Activated CD4-positive, alpha-beta memory T cell treated with anti-CD3 and anti-CD28 coated beads for 36 hours (primary cell): ENCODE measurements at places on chromosomes 5 and 9.

GRCh38 chr5:150325426-150325825 is 22.7 kb upstream of the ARSI start:
- H3K27ac ChIP-seq: no peak overlapping the region
- peaks cover 4% of the 10 kb centered on the region for H3K4me1 ChIP-seq
- H3K27me3 ChIP-seq: no peaks in the 10 kb centered on the region
- no peaks in the 10 kb centered on the region for H3K36me3 ChIP-seq

DNA sequence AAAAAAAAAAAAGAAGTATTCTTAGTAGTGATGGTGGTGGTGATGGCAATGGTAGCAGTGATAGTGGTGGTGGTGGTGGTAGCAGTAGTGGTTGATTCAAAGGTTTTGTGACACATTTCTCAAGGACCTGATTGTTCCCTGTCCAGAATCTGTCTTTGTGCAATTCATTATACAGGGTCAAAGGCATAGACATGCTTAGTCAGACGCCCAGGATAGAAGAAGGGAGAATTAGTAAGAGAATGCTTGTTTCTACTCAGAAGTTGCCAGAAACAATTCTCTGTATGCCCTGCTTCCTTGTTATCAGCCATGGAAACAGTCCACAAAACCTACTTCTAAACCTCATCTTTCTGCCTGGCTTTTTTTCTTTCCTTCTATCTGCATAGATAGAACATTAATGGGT is 89.4 kb downstream of the SLC44A1 start:
- H3K4me3 ChIP-seq: no peak overlapping the region
- DNase-seq: no peak
- no peak overlapping the region for H3K27ac ChIP-seq
- peaks cover 8% of the 10 kb centered on the region for H3K36me3 ChIP-seq
- H3K27me3 ChIP-seq: no peaks in the 10 kb centered on the region
- peaks cover 8% of the 10 kb centered on the region for H3K4me1 ChIP-seq

- no peak for DNase-seq
- no peak overlapping the region for H3K27ac ChIP-seq
- no peaks in the 10 kb centered on the region for H3K4me1 ChIP-seq
- peaks cover 1% of the 10 kb centered on the region for H3K36me3 ChIP-seq
Measured at GRCh38 chr5:80071510-80072021, 36.4 kb downstream of the THBS4 start.

DNA sequence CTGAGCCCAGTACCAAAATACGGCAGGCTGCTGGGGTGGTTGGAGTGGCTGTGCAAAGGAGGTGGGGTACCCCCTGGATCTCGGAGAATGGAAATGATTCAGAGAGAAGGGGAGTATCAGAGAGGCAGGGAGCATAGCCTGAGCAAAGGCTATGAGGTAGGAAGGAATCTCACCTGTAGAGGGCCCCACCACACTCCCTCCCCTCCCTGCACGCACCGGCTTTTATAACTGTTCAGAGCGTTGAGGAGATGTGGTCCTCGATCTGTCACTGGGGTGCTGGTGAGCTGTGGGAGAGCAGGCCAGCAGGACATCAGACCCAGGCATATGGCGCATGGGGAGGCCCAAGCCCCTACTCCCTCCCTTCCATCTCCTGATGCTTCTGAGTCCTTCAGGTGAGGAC is 13.2 kb downstream of the PHF19 start:
- H3K4me1 ChIP-seq: peaks cover 6% of the 10 kb centered on the region
- no peak overlapping the region for H3K27ac ChIP-seq
- H3K4me3 ChIP-seq: no peak overlapping the region
- H3K36me3 ChIP-seq: peaks cover 68% of the 10 kb centered on the region
- H3K27me3 ChIP-seq: no peaks in the 10 kb centered on the region
- no peak for DNase-seq

DNA sequence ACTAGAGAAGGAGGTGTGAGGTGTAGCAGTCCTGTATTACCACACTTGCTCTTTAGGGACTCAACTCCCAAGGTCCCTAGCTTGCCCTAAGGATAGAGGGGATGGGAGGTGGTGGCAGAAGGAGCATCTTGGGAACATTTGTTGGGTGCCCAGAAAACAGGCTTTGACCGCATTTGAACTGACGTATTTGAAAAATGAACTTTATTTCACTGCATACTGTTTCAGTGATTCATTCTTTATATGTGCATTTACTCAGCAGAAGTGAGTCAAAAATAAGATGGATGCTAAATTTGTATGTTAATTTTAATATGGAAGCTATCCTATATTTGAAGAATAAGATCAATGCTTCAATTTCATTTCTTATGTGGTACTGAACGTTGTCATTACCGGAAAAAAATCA is 18.7 kb downstream of the DMRT3 start:
- no peak for DNase-seq
- no peak overlapping the region for H3K4me3 ChIP-seq
- H3K27me3 ChIP-seq: peaks cover 6% of the 10 kb centered on the region
- no peaks in the 10 kb centered on the region for H3K36me3 ChIP-seq
- no peak overlapping the region for H3K27ac ChIP-seq
- peaks cover 3% of the 10 kb centered on the region for H3K4me1 ChIP-seq

- H3K27ac ChIP-seq: no peak overlapping the region
- DNase-seq: no peak
- H3K4me1 ChIP-seq: peaks cover 7% of the 10 kb centered on the region
- peaks cover 24% of the 10 kb centered on the region for H3K36me3 ChIP-seq
Measured at GRCh38 chr5:176369934-176370711, 4.8 kb downstream of the ARL10 start.

DNA sequence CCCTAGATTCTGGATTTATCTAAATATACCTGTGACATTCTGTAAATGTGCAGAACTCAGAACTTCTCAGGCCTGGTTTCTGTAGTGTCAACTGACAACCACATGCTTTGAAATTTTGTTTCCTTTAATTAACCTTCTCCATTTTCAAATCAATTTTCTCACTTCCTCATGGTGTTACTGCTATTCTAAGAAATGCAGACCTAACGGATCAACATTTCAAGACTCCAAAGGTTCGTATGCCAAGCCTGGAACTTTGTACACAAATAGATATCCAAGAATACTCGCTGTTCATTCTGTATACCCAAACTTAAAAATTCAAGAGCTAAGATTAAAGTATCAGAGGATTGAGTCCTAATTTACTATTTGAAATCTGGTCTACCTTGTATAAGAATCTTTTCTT is 88.1 kb downstream of the SLC24A2 start:
- H3K4me1 ChIP-seq: no peaks in the 10 kb centered on the region
- no peaks in the 10 kb centered on the region for H3K36me3 ChIP-seq
- H3K27ac ChIP-seq: no peak overlapping the region
- no peak for DNase-seq
- H3K4me3 ChIP-seq: no peak overlapping the region
- H3K27me3 ChIP-seq: peaks cover 3% of the 10 kb centered on the region

GRCh38 chr5:141745390-141745789 is 63.4 kb upstream of the ARAP3 start:
- no peak overlapping the region for H3K27ac ChIP-seq
- DNase-seq: no peak
- no peaks in the 10 kb centered on the region for H3K4me1 ChIP-seq

- H3K4me1 ChIP-seq: peaks cover 18% of the 10 kb centered on the region
- no peak overlapping the region for H3K4me3 ChIP-seq
- no peak for DNase-seq
Measured at GRCh38 chr9:126407114-126407870, 80.7 kb downstream of the MVB12B start.

GRCh38 chr5:52769061-52769460 is 18.7 kb upstream of the ITGA1 start:
- no peak for DNase-seq
- H3K36me3 ChIP-seq: no peaks in the 10 kb centered on the region
- no peak overlapping the region for H3K27ac ChIP-seq
- H3K4me1 ChIP-seq: peaks cover 28% of the 10 kb centered on the region

DNA sequence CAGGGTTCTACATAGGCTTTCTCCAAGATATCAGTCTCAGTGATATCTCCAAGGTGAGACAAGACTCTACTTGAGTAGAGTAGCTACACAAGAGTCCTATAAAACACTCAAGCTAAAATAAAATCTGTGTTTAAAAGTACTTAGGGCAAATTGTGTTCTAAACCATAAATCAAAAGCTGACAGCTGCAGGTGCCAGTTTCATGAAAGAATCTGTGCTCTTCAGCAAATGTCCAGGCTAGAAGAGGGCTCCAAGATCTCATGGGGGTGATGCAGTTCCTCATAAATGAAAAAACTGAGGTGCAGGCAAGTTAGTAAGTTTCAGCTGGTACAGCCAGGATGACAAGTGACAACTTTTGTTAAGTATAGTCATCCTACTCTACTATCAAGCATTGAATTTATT is 142.8 kb upstream of the TNPO1 start:
- no peak overlapping the region for H3K4me3 ChIP-seq
- no peak overlapping the region for H3K27ac ChIP-seq
- no peaks in the 10 kb centered on the region for H3K4me1 ChIP-seq
- peaks cover 3% of the 10 kb centered on the region for H3K27me3 ChIP-seq
- no peaks in the 10 kb centered on the region for H3K36me3 ChIP-seq

DNA sequence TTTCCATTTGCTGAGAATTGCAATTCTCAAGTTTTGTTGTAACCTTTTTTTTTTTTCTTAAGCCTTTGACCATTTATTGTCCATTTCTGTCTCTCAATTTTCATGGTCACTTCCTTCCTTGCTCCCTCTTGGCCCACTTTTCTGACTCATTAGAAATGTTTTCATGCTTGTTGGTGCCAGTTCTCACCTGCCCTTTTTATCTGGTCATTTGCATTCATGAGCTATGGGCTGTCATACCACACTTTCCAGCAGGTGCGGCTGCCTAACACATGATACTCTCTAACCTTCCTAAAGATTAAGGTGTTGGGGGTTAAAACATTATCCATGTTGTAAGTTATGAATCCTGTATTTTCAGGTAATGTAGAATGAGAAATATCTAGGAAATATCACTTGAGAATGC is 150.5 kb upstream of the TLX3 start:
- DNase-seq: no peak
- no peaks in the 10 kb centered on the region for H3K27me3 ChIP-seq
- H3K4me1 ChIP-seq: no peaks in the 10 kb centered on the region
- no peak overlapping the region for H3K4me3 ChIP-seq
- H3K27ac ChIP-seq: no peak overlapping the region
